ENCODE measurements at places on chromosomes 4 and X.

- DNase-seq, result no peak
Observed at GRCh38 chr4:141637565-141637964, 1.2 kb downstream of the IL15 start.

GRCh38 chrX:136847874-136848273 is 32.7 kb downstream of the RBMX start:
- no peak for DNase-seq

GRCh38 chr4:187390646-187391045 is 604.9 kb upstream of the ZFP42 start:
- DNase-seq, result no peak

DNA sequence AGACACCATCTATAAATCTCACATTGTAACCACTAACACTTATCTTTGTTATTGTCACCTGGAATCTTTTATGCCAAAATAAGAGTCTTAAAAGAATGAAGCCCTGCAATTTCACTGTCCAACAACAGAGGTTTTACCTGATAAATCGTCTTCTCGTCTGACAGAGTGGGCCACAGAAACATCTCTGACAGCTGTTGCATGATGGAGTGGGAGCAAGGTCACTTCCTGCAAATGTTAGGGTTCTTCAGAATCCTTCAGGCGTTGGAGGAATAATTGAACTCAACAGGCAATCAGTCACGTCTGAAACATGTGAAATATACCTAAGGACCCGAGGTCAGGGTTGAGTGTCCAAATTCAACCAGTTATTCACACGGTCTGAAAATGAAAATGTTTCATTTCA is 353.6 kb downstream of the TRIML1 start:
- no peak for DNase-seq

- no peak for DNase-seq
Observed at GRCh38 chr4:53366301-53366716, 448 bp upstream of the SCFD2 start.

DNA sequence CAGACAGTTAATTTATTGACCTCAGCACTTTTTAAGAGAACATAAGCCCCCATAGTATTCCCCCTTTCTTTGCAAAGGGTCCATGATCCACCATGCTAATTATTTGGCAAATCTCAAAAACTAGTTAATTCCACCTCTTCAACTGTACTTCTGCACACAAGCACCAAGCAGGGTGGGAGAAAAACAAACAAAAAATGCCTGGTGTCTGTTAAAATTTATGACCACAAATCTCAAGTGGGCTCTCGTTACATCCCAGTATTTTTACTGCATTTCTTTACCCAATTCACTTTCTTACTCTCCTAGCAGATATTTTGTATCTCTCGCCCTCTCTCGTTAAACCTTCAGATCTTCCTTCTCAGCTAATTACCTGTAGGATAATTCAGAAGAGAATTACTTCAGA is 6.1 kb downstream of the ARSJ start:
- no peak for DNase-seq

DNA sequence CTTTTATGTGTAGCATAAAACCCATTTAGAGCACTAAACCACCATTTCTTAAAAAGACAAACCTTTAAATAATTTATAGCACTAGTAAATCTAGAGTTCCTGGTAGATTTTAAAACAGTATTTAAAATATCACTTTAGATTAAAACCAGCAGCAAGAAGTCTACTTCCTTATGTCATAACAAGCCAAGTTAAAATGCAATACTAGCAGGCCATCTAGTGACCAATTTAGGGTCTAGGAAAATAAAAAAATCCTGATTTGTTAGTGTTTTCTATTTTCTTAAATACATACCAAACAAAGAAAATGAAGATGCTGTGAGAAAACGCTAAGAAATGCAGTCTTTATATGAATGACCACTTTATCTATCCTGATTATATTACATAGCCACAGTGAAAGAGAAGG is 53.9 kb downstream of the PAPSS1 start:
- no peak for DNase-seq

DNA sequence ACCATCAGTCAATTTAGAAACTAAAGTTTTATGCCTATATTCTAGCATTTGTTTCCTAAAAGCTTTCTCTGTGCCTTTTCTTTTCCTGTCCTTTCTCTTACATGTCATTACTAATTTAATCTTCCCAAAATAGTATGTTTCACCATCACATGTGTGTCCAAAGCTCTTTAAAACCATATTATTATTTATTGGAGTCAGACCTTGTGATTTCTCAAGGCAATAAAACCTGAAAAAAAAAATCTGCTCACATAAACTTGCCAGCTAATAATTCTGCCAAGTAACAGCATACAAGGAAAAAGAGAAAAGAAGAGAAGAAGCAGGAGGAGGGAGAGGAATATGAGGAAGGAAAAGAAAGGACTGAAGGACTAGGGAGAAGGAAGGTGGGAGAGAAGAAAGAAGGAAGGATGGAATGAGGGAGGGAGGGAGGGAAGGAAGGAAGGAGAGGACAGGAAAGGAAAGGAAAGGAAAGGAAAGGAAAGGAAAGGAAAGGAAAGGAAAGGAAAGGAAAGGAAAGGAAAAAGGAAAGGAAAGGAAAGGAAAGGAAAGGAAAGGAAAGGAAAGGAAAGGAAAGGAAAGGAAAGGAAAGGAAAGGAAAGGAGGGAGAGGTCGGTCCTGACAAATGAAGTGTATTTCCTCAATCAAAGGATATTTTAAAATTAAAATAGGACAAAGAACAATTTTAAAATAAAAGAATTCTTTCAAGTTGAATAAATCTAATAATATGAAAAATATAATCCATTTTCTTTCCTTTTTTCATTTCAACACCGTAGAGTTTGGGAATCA is 57.4 kb downstream of the ANTXR2 start:
- no peak for DNase-seq

DNA sequence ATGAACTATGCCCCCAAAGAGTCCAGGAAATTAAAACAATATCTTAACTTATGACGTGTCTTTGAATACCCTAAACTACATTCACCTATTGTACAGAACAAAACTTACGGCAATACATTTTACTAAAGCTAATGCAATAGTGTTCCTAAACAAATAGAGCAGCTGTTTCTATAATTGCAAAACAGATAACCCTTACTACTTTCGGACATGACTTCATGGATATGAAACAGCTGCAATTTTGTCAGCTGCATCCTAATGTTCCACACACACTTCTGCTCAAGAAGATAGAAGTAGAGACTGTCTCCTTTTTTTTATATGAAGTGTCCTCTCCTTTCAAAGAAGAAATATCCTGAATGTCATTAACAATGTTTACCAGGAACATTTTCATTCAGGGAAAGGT is 174.9 kb downstream of the ACTRT1 start:
- no peak for DNase-seq

- DNase-seq, result no peak
Observed at GRCh38 chr4:111811661-111812060, 333.6 kb upstream of the FAM241A start.

GRCh38 chr4:138182838-138183426 is 59.2 kb downstream of the SLC7A11 start:
- DNase-seq, result no peak

DNA sequence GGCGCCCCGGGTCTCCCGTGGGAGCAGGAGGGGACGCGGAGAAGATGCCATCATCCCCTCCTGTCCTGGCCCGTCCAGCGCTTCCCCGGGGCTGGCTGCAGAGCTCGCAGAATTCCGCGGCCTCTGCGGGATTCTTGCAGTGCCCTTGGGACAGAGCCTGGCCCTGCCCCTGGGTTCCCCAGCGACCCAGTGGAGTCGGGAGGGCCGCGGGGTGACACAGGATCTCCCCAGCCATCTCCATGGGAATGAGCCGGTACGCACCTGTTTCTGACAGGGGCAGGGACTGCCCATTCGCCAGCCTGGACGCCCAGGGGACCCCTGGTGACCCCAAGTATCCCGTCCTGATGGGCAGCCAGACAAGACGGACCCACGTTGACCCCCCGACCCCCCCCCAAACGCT is 482 bp downstream of the FAM9C start:
- DNase-seq, result no peak

GRCh38 chrX:119150163-119151050 is 22.8 kb upstream of the KIAA1210 start:
- DNase-seq, result no peak

DNA sequence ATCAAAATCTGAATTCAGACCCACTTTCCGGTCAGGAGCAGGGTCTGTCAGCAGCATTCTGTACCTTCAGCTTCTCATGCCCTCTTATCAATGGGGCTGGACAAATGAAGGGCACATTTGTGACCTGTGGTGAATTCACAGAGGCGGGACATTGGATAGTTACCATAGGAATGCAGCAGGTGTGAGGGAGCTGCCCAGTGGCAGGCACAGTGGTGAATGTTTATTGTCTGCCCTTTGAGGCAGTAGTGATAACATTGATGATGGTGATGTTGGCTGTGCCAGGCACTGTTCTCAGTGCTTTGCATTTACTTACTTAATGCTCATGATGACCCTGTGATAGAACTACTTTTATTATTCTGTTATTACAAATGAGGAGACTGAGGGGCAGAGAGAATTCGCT is 101.2 kb upstream of the KIT start:
- DNase-seq, result no peak

DNA sequence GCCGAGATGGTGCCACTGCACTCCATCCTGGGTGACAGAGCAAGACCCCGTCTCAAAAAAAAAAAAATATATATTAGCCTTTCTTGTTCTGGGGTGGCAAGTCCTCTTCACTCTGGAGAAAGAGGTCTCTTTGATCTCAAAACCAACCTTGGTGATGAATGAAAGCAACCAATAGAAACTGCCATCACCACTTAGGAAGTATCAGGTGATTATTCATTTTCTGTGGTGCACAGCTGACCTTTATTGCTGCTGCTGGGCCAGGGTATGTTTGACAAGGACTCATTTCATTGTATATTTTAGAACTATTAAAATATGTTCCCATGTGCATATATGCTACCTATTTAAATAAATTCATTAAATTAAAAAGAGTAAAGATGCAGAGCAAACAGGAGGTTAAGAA is 76.0 kb upstream of the KIT start:
- DNase-seq, result no peak

- no peak for DNase-seq
Observed at GRCh38 chr4:82865592-82865991, 25.4 kb downstream of the SEC31A start.

- no peak for DNase-seq
Observed at GRCh38 chr4:98577956-98578355, 80.5 kb downstream of the TSPAN5 start.

DNA sequence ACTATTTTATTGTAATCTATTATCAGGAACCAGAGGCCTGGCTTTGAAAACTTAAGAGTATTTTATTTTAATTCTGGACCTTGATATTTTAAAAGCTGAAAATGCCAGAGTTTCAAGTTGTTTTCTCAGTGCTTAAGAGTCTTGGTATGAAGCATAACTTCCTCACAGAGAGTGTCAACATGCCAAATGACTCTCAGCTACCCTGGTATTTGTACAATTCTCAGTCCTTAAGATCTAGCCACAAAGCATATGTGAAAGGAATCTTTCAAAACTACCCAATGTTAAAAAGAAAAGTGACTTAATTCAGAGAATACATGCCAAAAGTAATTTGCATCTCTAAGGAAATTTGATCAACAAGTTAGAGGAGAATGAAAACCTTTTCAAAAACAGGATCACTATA is 171.9 kb downstream of the DKK2 start:
- DNase-seq, result no peak

- DNase-seq, result peak; percentile 41
Observed at GRCh38 chr4:71229477-71230270, 109.1 kb upstream of the SLC4A4 start.

- no peak for DNase-seq
Observed at GRCh38 chr4:41620594-41621256, 82.8 kb downstream of the LIMCH1 start.

GRCh38 chr4:1451752-1452122 is 45.5 kb upstream of the NKX1-1 start:
- DNase-seq, result no peak

DNA sequence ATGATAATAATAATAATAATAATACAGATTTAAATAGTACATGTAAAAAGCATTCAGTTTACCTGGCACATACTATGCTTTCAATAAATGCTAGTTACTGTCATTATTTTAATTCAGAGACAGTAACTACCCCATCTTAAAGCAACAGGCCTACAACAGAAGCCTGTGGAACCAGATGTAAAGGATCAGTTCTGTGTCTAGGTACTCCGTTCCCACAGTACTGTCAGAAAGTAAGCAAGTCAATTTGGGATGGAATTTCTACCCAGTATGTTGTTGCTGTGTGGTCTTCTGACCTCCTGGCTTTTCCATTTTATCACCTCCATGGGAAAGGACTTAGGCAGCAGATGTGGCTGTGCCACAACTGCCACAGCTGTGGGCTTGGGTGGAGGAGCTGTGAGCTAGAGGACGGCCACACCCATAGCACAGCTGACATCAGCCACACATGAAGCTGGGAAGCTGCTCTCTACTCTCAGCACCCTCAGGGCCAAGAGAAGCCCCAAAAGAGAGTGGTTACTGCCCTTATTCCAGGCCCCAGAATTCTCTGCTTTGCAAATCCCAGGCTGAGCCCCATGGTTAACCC is 102.8 kb downstream of the CBR4 start:
- no peak for DNase-seq

GRCh38 chr4:114180481-114180880 is 201.0 kb upstream of the ARSJ start:
- DNase-seq, result no peak

GRCh38 chr4:40453912-40454311 is 118.8 kb downstream of the CHRNA9 start:
- DNase-seq, result no peak

GRCh38 chrX:40132751-40133150 is 35.0 kb upstream of the BCOR start:
- DNase-seq, result no peak

DNA sequence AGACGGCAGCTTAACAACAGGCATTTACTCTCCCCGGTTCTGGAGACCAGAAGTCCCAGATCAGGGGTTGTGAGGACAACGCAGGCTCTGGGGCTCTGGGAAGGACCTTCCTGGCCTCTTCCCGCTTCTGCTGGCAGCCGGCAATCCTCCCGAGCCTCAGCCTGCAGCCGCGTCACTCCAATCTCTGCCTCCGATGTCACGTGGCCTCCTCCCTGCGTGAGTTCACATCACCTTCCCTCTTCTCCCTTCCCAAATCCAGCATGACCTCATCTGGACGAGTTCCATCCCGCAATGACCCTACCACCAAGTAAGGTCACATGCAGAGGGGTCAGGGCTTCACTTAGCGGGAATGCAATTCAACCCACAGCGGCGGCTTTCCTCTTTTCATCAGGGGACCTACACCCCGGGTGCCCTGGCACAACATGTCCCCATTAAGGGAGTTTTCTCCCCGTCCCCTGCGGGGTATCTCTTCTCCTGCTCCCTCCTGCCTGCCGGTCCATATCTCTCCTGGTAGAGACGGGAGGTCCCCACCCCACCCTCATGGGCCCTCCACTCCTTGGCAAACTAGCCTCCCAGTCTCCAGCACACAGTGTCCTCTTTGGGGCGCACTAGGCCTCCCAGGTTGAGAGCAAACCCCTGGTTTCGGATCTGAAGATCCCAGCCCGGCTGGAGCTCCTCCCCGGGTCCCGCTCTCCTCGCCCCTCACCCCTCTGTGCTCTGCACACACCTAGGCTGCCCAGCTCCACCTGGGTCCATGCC is 25.5 kb downstream of the ABLIM2 start:
- no peak for DNase-seq

DNA sequence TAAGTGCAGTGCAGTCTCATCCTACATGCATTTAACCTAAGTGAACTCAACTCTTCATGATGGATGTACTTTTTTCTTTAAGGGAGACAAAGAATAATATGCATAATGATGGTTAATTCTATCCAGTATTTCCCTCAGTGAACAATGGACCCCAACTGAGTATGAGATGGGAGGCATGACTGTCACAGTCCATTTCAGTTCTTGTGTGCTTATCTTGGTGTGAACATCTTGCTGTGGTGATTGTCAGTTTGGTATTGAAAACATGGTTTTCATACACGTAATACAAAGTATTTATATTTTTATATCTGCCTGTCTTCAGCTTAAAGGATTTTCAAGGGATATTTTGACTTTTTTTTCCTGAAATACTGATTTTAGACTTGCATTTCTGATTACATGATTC is 72.0 kb upstream of the NDUFC1 start:
- DNase-seq, result no peak
